ENCODE measurements at places on chromosomes 13 and 19.

DNA sequence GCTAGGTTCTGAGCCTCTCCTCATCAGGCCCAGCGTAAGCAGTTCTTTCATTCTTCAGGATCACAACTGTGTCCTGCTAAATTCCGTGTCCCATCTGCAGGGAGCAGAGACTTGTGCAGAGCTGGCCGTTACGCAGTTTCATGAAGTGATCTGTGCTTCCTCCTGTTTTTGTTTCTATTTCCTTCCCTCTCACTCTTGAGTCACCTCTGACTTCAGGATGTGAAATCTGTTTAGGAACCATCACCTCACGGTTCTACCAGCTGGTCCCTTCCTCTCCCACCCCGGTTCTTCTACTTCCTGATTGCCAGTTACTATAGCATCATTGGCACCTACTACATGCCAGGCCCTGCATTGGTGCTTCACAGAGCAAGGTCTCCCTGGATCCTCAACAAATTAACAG lies 8.5 kb downstream of the MAU2 start:
- DNase-seq, result no peak

DNA sequence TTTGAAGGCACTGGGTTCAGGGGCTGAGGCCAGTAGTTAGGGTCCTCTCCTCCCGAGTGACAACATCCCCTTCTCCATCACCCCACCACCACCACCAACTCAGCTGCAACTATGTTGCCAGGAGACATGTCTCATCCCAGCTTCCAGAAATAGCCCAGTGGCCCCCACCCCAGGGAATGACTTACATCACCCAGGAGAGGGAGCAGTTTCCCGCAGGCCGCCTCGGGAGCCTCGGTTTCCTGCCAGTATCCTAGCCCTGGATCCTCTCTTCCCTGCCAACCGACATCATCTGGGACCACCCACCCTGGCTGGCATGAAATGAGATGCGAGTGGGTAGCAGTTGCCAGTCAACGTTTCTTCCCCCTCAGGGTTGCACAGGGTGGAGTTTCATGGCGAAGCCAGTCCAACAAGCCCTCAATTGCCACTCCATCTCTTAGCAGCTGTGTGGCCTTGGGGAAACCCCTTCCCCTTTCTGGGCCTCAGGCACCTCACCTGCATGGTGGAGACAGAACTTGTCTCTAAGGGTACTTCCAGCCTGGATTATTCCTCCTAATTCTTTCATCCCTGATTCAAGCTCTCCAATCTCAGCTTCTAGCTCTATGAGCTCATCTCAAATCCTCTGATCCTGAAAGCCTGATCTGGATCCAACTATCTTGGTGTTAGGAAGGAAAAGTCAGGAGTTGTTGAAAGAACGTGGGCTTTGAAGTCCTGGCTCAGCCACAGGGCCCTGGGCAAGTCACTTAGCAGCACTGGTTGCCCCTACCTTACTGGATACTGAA lies 3.9 kb upstream of the GSK3A start:
- peak; percentile 47 for DNase-seq

GRCh38 chr13:110624766-110625756 lies 9.7 kb downstream of the NAXD start:
- DNase-seq, result peak; percentile 32

DNA sequence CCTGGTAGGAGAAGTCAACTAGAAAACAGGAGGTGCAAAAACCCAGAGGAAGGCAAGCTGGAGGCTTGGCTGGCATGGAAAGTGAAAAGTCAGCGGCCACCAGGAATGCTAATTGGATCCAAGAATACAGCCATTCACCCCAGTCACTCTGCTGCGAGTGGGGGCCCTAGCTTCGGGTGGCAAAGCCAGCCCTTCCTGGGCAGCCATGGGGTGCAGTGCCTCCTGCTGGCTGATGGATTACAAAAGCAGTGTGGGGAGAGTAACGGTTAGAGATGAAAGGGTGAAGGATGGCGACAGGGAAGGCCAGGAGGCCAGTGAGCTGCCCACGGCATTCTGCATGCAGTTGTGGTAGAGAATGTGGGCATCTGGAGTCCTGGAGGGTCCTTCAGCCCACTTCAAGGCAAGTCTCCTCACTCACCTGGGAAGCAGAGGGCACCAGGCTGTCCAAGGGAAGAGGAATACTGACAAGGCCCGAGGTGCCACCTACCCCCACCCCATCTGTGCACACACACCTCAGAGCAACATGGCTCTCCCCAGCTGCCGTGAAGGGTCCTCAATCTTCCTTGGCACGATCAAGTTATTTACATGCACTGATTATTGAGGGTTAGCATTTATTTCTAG lies 20.3 kb upstream of the EPHX3 start:
- DNase-seq, result peak; percentile 44

DNA sequence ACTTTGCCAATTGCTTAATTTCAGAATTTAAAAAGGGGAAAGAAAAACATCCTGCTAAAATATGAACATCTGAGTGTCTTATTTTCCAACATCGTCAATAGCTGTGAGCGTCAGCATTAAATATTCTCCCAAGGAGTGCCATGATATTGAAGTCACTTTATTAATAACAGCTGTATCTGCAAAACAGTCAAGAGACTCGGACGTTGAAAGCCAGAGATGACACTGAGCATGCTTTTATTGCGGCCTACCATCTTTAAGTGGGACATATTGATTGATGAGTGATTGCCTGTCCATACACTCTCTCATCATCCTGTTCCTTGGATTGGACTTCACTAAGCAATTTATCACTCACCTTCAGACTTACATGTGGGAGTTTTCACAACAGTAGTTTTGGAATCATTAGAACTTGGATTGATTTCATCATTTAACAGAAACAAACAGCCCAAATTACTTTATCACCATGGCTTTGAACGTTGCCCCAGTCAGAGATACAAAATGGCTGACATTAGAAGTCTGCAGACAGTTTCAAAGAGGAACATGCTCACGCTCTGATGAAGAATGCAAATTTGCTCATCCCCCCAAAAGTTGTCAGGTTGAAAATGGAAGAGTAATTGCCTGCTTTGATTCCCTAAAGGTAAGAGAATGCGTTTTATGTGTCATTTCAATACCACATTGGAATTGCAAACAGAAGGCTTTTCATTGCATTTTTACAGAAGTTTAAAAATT lies 53.8 kb downstream of the MBNL2 start:
- no peak for DNase-seq

- DNase-seq, result no peak
Measured at GRCh38 chr13:45373162-45373547, 32.2 kb upstream of the TPT1 start.

DNA sequence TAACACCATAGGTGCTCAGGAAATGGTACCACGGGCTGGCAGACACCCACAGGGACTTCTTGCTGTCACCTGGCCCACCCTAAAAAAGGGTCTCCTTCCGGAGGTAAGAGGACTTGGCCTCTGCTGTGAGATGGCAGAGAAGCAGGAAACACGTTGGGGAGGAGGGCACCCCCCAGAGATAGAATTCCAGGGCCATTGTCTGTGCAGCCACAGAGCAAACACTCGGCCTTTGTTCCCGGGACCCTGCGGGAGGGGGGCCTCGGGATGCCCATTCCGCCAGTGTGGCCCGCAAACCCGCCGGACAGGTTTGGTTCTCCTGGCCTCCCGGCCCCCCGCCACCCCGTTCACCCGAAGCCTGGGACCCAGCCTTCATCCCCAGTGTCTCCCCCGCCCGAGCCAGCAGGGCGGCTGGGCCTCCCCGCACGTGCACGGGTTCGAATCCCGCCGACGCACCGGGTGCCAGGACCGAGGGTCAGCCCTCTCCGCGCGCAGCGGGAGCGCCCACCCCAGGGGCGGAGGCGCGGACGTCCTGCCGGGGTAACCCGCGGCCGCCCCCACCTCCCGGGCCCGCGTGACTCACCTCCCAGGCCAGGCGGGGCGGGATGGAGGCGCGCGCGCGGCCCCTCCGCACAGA lies 714 bp downstream of the PLPP2 start:
- no peak for DNase-seq

DNA sequence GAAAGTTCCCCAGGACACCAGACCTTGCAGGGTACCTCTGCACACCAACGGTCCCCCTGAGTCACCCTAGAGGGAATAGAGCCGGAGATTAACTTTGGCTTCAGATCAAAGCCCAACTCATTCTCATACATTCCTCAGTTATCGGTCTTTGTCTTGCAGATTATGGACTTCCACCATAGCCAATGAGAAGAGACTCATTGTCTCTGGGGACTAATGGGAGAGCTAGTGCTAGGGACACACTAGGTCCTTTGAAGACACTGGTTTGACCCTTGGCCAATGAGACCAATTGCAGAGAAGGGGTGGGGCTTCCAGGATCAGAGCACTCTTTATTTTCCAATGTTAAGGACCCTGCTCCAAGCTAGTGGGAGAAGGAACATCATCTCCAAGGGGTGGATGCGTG lies 6.1 kb downstream of the KLK7 start:
- DNase-seq, result no peak

Data from nephron progenitor cell (in vitro differentiated cells).